Stimulated activated CD4-positive, alpha-beta T cell treated with anti-CD3 and anti-CD28 coated beads, Interleukin-12 subunit alpha, Interleukin-12 subunit beta, amount 100 ng/mL, for 48 hours (primary cell): ENCODE measurements at places on chromosomes 2 and 18.

DNA sequence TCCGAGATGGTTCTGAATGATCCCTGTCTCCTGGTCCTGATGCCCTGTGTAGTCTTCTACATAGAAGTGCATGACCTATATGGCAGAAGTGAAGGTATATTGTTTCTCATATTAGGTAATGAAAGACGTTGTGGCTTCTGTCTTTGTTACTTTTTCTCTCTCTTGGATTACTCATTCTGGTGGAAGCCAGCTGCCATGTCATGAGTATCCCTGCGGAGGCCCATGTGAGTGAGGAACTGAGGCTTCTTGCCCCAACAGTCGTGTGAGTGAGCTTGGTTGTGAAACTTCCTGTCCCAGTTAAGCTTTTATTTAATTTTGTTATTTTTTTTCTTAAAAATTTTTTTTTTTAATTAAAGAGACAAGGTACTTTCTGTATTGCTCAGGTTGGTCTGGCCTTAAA lies 134.7 kb downstream of the UBR3 start:
- DNase-seq = no peak

DNA sequence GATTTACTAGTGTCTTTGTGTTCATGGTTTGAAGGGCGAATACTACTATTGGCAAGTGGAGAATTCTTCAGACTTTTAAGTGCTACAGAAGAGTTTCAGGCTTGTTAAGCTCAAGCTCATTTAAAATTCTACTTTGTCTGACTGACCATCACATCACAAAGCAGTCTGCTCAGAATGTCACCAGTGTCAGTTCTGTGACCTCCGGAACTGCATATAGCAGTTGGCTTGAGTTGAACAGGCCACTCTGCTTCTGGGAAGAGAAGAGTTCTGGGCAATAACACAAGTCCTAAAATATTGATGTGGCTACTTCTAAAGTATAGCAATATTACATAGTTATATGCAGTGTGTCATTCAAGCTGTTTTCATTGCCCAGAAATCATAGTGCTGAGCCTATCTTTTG lies 245.0 kb upstream of the BOD1L2 start:
- no peak for DNase-seq

DNA sequence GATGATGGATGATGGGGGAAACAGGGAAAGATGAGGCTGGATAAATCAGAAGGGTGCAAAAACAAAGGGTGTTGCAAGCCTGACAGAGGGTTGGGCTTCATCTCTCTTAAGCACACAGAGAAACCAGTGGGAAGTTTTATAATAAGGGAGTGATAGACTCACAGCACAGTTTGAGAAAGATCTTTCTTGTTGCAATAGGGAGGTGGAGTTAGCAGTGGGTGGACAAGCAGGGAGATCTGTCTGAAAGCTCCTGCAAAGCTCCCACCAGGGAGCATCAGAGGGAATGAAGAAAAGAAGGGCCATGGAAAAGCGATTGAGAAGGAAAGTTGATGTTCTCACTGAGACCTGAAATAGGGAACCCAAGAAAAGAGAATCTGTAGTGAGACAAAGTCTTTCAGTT lies 64.9 kb downstream of the BOD1L2 start:
- no peak for DNase-seq

GRCh38 chr2:179264368-179265081 lies at the start of gene SESTD1:
TSS of gene SESTD1 (minus strand) at chr2:179264832. CDS start at chr2:179191841, 72,991 bp downstream.
- DNase-seq = no peak

DNA sequence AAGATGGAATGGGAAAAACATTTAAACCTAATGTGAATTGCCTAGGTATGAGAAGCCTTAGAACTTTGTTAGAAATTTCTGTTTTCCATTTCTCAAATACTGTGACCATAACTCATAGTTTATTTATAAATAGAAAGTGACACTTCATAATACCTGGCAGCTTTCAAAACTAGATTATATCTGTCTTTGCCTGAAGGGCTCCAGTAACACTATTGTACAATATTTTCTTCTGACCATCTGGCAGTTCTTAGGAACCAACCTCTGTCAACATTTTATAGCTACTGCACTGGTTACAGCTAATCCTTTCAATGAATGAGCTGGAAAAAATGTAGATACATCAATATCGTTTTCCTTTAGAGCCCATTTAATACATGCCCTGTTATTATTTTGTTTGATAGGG lies 237.4 kb downstream of the CAMKMT start:
- no peak for DNase-seq

DNA sequence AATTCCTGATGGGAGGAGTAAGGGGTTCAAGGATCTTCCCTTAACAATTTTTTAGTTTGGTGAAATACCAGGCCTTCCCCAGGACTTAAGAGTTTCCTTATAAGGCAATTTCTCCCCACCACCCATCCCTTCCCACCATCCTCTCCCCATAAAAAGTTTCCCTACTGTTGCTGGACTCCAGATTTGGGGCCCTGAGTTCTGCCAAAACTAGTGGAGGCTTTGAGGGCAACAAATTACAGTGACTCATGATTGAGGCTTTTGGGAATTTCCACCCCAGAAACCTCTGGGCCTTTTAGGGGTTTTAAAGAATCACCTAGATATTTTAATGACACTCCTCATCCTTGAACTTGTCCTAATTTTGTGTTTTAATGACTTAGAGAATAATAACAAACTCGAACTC lies 14.3 kb upstream of the EN1 start:
- DNase-seq = no peak

- no peak for DNase-seq
These were observed 59.1 kb upstream of the PAX8 start for GRCh38 chr2:113337809-113338208.

GRCh38 chr2:169260246-169260645 lies 102.1 kb downstream of the LRP2 start:
- DNase-seq = no peak

- no peak for DNase-seq
These were observed 53.4 kb downstream of the SLC40A1 start for GRCh38 chr2:189527041-189527750.

GRCh38 chr2:234352270-234352669 lies 144.6 kb downstream of the ARL4C start:
- DNase-seq = no peak

- no peak for DNase-seq
These were observed 81.0 kb downstream of the TAF4B start for GRCh38 chr18:26307161-26307773.

GRCh38 chr18:59957957-59958356 lies 58.2 kb downstream of the PMAIP1 start:
- no peak for DNase-seq

DNA sequence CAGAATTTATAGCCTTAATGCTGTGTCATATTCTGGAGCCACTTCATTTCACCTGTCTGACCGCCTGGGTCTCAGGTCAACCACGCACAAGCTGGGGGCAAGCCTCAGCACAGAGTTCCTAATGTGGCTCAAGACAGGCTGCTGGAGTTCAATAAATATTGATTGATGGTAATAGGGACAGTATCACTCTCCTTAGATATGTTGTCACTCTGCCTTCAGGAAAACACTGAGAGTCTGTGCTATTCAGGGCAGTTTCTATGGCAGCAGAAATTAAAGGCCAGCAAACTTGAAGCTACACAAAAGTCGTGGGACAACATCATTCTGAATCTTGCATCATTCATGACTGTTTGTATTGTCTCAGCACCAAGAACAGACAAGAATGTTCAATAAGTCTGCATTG lies 696.1 kb downstream of the METTL4 start:
- DNase-seq = no peak

DNA sequence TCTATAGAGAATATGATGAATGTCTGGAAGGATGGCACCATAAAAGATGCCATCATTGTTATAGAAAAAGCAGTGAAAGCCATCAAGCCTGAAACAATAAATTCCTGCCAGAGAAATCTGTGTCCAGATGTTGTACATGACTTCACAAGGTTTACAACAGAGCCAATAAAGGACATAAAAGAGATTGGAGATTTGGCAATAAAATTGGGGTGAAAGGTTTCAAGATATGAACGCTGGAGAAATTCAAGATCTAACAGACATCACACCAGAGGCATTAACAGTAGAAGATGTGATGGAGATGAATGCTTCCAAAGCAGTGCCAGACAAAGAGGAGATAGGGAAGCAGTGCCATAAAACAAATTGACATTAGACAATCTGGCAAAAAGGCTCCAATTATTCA lies 518.8 kb upstream of the ACVR2A start:
- no peak for DNase-seq

DNA sequence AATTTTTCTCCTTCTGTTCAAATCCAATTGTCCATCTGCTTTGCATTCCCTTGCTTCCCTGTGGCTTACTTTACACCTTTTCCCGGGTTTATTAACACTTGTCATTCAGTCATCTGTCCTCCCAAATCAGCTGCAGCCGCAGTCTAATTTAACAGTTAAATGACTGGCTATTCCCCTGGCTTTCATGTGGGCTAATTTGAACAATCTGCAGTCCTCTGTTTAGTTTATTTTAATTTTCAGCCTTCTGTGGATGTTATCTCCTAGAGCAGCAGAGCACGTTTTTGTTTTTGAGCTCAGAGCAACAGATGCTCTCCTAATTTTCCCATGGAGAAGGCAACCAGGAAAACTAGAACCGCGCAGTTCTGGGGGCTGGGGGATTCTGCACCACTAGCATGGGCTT lies 55.0 kb downstream of the MEP1B start:
- DNase-seq = no peak

DNA sequence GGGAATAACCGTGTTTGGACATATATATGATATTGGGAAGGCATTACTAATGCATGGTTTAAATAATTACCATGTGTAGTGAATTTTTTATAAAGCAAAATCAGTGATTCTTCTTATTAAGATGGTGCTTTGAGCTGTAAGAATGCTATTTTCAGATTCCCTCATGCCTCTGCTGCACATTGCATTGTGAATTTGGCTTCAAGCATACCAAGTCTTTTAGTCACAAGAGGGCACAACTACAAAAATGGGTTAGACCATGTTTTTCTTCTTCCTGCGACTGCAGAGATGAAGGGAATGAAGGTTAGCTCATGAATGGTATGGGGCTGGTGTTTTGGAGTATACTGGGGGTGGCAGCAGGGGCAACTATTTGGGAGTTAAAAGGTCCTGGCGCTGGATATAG lies 320.1 kb downstream of the SLC4A3 start:
- DNase-seq = no peak

DNA sequence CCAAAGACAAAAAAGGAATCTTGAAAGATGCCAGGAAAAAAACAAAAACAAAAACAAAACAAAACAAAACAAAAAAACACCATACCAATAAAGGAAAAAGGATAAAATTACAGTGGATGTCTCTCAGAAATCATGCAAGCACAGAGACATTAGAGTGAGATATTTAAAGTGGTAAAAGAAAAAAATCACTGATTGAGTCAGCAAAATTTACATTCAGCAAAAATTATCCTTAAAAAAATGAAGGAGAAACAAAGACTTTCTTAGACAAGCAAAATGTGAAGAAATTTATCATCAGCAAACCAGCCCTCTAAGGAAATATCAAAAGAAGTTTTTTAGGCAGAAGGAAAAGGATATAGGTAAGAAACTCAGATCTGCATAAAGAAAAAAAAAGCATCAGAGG lies 10.2 kb upstream of the GKN1 start:
- DNase-seq = no peak

DNA sequence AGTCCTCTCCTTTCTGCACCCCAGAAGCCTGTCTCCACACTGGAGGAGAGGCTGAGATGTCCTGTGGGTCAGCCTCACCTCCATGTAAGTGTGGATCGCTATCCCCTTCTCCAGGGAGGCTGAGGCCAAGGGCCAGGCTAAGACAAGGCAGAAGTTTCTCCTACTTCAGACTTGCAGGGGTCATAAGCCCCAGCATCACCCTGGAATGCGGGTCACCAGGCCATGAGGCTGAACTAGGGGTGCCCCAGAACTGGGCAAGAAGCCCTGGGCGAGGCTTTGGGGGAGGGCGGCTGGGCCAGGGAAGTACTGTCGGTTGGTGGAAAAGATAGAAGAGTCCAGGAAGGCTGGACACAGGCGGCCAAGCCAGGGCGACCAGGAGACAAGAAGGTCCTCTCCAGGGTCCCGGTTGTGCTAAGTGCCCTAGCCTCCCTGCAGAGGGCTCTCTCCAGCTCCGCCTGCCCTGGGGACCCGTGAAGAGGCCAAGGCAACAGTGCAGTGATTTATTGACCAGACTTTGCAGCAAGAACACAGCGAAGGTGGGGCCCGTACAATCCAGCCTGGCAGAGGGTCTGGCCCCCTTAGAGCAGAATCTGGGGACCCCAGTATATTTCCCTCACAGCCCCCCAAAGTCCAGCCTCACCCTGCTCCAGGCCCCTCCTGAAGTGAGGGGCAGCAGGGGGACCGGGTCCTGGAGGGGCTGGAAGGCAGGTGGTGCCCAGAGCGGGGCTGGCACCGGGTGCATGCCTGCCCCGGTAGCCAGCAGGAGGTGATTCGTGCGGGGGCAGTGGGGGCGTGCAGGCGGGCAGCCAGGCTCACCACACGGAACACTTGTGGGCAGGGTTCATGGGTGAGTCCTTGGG lies 8.1 kb downstream of the ECEL1 start:
- DNase-seq = no peak

GRCh38 chr2:17036361-17036760 lies 370.7 kb upstream of the CYRIA start:
- DNase-seq = no peak

- no peak for DNase-seq
These were observed 448.7 kb upstream of the TCF4 start for GRCh38 chr18:56036741-56037140.

DNA sequence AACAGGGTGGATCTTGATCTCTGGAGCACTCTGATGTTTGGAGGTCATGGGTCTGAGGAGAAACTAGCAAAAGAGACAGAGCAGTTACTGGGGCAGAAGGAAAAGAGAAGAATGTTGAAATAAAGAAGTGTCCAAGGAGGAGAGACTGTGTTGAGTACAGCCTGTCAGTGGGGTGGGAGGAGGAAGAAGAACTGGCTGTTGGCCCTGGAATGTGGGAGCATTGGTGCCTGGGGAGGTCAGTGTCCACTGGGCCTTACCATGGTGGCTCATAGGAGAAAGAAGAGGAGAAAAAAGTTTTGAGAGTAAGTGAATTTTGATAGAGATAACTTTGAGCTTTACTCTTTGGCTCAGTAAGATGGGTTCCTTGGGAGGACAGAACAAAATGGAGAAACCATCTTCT lies 499.0 kb downstream of the TXNL1 start:
- DNase-seq = no peak

- DNase-seq = no peak
These were observed 3.2 kb downstream of the ALLC start for GRCh38 chr2:3661149-3661660.

- no peak for DNase-seq
These were observed 57.2 kb downstream of the TMEM18 start for GRCh38 chr2:620004-620403.

DNA sequence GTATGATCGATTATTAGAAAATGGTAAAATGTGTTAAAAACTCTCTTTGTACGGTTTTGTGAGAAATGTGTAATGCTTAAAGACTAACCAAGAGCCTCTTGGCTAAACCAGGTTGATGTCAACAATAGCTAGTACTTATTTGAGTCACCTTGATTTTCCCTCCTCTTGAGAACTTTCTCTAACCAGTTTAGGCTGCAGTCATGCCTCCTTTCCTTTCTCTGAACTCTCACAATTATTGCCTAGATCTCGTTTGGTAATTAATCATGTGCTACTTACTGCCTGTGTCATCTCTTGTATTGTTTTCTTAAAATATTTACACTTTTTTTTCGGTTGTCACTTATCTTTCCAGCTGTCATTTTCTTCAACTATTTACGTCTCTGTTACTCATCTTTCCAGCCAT lies 1.1 kb upstream of the EPC2 start:
- peak; percentile 18 for DNase-seq

GRCh38 chr2:135320465-135321355 lies 210.3 kb downstream of the ZRANB3 start:
- DNase-seq = no peak

- DNase-seq = no peak
These were observed 553 bp downstream of the TIGD1 start for GRCh38 chr2:232549655-232550353.
